ENCODE measurements at places on chromosomes 2 and 18.

GRCh38 chr2:141498561-141498960, 632.3 kb downstream of the LRP1B start:
- no peak for DNase-seq

- no peak for DNase-seq
These were observed 5.2 kb downstream of the PNKD start for GRCh38 chr2:218275371-218276072.

DNA sequence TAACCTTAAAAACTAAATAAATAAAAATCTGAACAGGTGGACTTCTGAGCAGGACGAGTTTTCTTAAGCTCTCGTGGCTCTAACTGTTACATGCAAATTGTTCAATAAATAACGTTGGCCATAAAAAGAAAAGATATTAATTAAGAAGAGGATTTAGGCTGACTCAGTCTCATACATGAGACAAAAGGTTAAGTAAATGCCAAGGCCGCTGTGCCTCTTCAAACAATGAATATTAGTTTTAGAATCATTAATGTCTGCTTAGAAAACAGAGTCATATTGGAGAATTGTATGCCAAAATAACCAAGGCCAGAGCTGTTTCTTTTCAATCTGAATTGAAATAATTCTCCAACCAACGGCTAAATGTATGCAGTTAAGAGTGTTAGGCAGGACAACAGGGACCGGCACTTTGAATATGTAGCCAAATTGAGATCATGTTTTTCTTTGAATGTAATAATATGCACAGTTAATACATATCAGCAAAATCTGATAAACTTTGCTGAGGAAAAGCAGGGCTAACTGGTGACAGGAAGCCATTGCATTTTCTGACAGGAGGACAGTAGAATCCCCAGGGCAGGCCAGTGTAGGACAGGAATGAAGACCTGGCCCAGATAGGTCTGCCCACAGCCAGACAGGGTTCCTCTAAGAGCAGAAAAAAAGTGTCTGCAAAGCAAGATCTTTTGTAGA, 1041.4 kb upstream of the FANCL start:
- DNase-seq: no peak

- no peak for DNase-seq
These were observed 137.7 kb downstream of the LTBP1 start for GRCh38 chr2:33084433-33084832.

DNA sequence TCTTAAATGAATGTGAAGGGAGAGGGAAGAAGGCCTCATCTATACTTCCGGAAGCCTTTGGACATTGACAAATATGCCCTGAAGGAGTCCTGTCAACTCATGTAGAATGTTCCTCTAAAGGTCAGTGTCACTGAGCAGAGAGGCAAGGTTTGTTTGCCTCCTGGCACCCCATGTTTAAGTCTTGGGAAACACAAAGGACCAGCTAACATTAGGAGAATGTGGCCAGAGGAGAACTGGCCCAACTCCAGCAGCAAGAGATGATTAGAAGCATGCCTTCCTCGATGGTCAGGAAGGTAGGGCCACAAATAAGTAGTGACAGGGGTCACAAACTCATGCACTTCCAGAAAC, 5.7 kb downstream of the DYSF start:
- DNase-seq: no peak

GRCh38 chr2:60366135-60366712, 187.2 kb downstream of the BCL11A start:
- no peak for DNase-seq

GRCh38 chr2:218081063-218081462, 12.0 kb downstream of the RUFY4 start:
- DNase-seq: no peak

DNA sequence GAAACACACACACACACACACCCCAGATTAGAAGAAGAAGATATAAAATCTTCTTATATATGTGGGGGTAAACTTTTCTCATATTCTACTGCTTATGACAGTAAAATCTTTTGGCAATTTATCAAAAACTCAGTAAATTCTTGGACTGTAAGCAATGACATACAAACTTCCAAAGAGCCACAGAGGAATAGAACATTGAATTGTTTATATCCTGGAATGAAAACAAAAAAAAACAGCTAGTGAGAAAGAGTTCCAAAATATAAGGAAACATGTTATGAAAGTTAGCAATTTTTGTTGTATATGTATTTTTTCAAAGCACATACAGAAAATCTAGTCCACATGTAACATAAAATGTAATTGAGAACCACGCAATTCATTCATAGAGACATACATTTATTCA, 764.9 kb downstream of the DSC3 start:
- no peak for DNase-seq

GRCh38 chr2:209472871-209473270, 49.0 kb downstream of the MAP2 start:
- DNase-seq: no peak

- no peak for DNase-seq
These were observed 37.9 kb downstream of the NCK2 start for GRCh38 chr2:105782646-105783045.

DNA sequence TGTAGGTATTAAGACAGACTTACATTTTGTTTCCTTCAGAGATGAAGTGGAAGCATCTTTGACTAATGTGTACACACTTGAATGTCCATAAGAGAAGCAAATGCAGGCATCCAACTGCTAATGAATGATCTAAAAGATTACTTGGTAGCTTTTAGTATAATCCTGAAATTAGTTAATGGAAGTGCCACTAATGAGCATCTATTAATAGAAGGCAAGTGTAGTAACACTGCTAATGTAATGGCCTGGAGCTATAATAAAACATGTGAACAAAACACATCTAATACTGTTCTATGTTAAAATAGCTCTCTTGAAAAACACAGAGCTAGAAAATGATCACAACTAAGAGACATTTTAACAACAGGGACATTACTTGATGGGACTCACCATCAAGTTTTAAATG, 225.3 kb downstream of the SLC8A1 start:
- DNase-seq: no peak

DNA sequence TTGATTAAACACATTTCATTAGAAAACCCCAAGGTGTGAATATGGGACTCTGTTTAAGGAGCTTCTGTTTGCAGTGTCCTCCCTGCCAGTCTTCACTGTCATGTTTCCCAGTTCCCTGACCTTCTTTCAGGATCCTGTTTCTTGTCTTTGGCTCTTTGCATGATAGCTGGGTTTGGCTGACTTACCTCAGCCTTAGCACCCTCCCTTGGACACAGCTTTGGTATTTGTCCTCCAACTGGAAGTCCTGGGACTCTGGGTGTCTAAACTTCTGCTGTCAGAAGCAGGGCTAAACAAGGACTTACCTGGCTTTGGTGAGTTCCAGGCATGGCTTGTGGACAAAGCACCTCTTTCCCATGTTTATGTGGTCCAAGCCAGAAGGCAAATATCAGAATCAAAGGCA, 11.2 kb upstream of the PAIP2B start:
- no peak for DNase-seq

- DNase-seq: no peak
These were observed 79.2 kb downstream of the KIAA2012 start for GRCh38 chr2:202152104-202152715.

GRCh38 chr2:231181860-231182512, 16.4 kb upstream of the ARMC9 start:
- no peak for DNase-seq

- DNase-seq: no peak
These were observed 27.3 kb downstream of the SFXN5 start for GRCh38 chr2:73043929-73044832.

- DNase-seq: no peak
These were observed 22.9 kb downstream of the GPR35 start for GRCh38 chr2:240648155-240648649.

GRCh38 chr2:26144031-26144430, 28.9 kb upstream of the GAREM2 start:
- no peak for DNase-seq

- no peak for DNase-seq
These were observed 101.9 kb upstream of the ARHGAP28 start for GRCh38 chr18:6627645-6628044.

- DNase-seq: no peak
These were observed 385.2 kb downstream of the ARHGAP15 start for GRCh38 chr2:143514413-143514812.

DNA sequence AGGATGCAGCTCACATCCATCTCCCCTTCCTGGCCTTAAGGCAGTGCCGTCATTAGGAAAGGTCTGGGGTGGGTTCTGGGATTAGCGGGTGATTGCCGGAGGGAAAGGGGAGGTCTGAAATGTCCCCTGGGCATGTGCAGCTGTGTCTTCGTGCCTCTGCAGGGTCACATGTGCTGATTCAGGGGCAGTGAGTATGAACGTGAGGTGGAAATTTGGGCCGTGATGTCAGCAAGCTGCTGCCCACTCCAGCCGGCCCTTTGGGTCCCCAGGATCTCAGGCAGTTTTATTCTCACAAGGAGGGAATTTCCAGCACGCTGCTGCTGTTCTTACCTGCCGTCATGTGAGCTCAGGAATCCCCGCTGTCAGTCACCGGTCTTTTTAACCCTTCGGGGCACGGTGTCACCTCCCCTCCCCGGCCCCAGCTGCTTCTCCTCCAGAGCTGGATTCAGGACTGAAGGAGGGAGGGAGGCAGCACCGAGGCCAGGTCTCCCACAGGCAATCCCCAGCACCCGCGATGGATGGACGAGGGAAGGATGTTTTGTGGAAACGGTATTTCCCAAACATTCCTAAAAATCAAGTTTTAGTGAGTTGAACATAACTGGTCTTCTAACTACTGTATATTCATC, 23.5 kb downstream of the GPR35 start:
- DNase-seq: no peak

GRCh38 chr2:109214651-109215371, 85.8 kb downstream of the SH3RF3 start:
- no peak for DNase-seq

GRCh38 chr18:40930211-40930882, 1024.7 kb upstream of the PIK3C3 start:
- DNase-seq: no peak

- no peak for DNase-seq
These were observed 1.7 kb upstream of the PRLH start for GRCh38 chr2:237564526-237565131.

DNA sequence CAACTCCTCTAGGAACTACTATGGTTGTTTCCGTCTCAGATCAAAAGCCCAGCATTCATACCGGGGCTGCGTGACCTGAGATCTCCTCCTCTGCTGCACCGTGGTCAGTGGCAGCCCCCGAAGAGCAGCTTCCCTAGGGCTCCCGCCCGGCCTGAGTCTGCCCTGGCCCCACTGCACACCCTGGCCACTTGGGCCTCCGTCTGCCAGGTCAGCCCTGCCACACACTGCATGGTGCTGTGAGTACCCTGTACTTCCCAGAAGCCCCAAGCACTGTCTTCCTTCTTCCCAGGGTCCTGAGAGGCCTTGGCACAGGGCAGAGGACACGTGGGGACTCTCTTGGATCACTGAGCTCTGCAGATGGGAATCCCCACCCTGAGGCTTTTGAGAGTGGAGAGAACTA, 81.5 kb upstream of the GPC1 start:
- no peak for DNase-seq

GRCh38 chr2:224837558-224837957, 121.4 kb upstream of the CCDC195 start:
- DNase-seq: no peak

DNA sequence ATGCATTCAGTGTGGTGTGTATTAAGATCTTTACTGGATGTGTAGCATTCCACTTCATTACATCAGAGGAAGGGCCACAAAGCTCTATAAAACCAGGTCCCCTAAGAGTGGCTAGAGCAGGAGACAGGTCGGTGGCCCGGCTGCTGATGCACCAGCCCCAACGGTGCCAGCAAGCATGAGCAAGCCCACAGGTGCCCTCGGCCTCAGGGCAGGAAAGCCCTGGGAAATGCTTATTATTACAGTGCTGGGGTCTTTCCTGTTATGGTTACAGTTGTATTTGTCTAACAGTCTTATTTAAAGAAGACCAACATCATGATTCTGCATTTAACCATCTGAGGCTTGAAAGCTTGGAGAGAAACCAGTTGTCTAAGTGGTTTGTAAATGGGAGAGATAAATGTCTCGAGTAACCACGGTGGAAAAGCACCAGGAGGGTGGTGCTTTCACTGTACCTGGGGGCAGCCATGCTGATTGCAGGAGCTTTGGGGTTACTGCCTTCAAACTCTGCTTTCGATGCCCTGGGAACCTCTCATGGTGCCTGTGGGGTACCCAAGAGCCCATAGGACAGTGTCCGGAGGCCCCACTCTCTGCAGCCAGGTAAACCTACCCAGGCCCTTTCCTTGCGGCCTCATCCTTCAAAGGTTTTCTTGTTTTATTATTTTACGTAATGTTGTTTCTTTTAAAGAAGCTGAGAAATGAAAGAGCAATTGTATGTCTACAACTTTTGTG, 133.1 kb downstream of the SH3RF3 start:
- DNase-seq: no peak

GRCh38 chr2:54577035-54577434, 120.9 kb downstream of the SPTBN1 start:
- no peak for DNase-seq

- DNase-seq: no peak
These were observed 93.3 kb downstream of the KLHL29 start for GRCh38 chr2:23478087-23478932.

DNA sequence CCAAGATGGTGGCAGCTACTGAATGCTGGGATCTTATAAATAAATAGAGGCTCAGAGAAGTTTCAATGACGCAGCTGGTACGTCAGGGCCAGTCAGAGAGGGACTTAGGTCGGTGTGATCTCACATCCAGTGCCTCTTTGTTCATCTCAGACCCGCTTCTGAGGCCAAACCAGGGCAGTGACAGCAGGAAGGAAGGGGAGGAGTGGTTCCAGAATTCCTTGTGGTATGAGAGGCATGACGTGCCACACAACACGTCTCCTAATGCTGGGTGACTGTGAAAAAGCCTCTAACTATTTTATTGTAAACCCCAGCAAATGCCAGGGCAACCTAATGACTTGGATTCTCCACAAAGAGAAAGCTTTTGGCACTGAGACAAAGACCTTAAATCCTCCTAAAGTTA, 423.3 kb downstream of the LPIN1 start:
- peak; percentile 74 for DNase-seq

GRCh38 chr2:229815858-229816257, 101.5 kb upstream of the DNER start:
- no peak for DNase-seq

GRCh38 chr2:236342951-236343350, 78.7 kb upstream of the ASB18 start:
- DNase-seq: no peak
